ENCODE measurements at places on chromosomes 1 and 21.

GRCh38 chr1:180805316-180805715 is 107.4 kb upstream of the KIAA1614 start:
- no peak for DNase-seq

DNA sequence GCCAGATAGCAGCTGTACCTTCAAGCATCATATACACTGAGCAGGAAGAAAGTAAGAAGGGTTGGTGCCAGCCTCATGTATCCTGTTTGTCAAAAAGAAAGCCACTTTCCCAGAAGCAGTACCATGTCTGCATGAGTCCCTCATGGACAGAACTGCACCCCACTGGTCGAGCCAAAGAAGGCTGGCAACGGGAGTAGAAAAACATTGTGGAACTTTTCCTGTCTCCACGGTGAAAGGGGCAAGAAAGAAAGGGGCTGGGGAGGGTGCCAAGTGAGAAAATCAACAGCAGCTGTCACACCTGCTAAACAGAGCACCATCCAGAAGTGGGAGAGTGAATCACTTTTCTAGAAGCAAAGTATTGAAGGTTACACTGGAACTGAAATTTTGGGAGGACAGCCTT is 621.7 kb downstream of the LMO4 start:
- DNase-seq = no peak

GRCh38 chr1:170146720-170147263 is 1.0 kb downstream of the NTMT2 start:
- DNase-seq = no peak

GRCh38 chr1:53631622-53632310 is 107.2 kb downstream of the GLIS1 start:
- DNase-seq = no peak

DNA sequence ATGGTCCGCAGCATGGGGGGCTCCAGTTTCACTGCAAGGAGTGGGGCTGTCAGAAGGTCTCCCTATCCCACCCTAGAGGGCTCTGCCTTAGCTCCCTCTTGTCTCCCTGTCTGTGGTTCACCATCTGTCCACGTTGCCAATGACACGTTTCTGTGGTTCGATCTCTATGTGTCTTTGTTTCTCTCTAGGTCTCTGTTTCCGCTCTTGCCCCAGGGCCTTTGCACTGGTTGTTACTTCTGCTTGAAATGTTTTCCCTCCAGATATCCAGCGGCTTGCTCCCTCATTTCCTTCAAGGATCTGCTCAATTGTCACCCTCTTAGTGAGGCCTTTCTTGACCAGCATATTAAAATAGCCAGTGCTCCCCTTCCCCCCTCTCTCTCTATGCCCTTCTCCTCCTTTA is 8.5 kb upstream of the MRPS15 start:
- DNase-seq = no peak

- no peak for DNase-seq
These were observed 26.4 kb upstream of the CLIC6 start for GRCh38 chr21:34642211-34643075.

DNA sequence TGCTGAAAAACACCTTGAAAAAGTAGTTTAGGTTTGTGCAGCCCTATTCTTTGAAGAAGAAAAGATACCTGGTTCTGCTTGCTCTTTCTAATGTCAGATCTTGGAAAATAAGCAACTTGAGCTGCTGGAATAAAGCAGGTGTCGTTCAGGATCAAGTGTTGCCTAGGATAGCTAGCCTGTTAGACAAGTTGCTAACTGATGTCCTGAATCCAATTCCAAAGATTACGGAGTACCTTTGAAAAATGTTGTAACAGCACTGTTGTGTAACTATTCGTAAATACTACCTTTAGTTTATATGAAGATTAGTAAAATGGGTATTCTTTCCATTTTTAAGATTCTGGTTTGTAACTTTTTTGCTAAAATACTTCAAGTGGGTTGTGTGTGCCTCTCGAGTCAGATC is 151.5 kb downstream of the CLEC20A start:
- no peak for DNase-seq

- peak; percentile 6 for DNase-seq
These were observed 132.9 kb upstream of the WNT4 start for GRCh38 chr1:22275626-22276395.

DNA sequence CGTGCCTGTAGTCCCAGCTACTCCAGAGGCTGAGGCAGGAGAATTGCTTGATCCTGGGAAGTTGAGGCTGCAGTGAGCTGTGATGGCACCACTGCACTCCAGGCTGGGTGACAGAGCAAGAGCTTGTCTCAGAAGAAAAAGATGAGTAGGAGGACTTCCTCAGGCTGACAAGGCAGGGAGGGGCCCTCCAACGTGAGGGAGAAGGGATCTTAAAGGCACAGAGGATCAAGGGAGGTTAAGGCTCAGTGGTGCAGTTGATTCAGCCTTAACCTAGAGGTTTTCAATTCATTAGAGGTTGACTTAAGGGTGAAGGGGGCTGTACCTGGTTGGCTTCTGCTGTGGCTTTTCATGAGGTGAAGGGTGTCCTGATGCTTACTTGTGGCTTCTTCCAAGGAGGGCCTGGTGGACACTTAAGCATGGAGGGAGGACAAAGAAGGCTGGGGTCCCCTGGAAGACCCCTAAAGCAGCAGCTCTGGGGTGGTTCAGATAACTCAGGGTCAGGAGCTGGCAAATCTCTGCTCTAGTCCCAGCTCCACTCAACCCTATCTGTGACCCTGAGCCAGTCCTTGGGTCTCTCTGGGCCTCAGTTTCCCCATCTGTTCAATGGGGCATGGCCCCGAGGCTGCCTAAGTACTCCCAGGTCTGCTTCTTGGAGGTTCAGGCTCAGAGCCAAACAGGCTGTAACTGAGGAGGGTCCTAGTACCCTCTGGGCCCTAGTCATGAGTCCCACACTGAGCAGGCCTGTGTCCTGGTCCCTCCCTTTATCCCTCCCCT is 6.3 kb downstream of the EXTL1 start:
- DNase-seq = no peak

- DNase-seq = no peak
These were observed 62.8 kb downstream of the CNST start for GRCh38 chr1:246629030-246629429.

DNA sequence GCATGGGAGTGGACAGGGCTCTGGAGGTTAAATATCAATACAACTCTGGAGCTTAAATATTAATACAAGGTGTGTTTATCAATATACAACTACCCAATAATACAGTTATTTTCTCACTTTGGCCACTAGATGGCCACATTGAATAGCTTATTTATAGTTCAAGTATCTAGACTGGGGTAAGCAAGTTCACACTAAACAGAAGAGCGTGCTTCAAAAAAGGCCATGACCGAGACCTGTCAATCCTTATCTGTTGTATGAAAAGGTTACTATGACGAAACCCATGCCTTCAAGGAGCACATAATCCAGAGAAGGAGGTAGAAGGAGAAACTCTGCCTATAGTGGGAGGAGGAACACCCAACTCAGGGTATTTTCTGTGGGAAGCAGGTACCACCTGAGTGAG is 29.1 kb downstream of the CHML start:
- DNase-seq = peak; percentile 33

- DNase-seq = no peak
These were observed 111.1 kb downstream of the NAV1 start for GRCh38 chr1:201649761-201650622.

GRCh38 chr1:171220581-171221054 is 27.7 kb upstream of the FMO1 start:
- DNase-seq = no peak

- peak; percentile 35 for DNase-seq
These were observed 14.8 kb upstream of the NCMAP start for GRCh38 chr1:24540906-24541710.

- no peak for DNase-seq
These were observed 1.5 kb upstream of the CRABP2 start for GRCh38 chr1:156706657-156707416.

DNA sequence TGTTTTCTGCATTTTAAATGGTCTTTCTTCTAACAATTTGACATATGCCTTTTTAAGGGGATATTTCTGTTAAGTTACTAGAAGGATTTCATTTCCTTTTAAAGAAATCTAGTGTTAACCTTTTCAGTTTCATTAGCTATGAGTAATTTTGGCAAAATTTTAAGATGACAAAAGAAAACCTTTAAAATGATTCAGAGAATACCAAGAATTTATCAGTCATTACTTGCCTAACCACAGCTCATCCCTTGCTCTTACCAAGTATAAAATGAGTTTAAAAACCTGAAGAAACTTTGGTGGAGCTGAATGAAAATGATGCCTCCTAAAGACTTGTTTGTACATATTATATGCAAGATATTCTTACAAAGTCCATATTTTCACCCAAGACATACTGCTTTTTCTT is 101.7 kb downstream of the NEK7 start:
- DNase-seq = no peak

DNA sequence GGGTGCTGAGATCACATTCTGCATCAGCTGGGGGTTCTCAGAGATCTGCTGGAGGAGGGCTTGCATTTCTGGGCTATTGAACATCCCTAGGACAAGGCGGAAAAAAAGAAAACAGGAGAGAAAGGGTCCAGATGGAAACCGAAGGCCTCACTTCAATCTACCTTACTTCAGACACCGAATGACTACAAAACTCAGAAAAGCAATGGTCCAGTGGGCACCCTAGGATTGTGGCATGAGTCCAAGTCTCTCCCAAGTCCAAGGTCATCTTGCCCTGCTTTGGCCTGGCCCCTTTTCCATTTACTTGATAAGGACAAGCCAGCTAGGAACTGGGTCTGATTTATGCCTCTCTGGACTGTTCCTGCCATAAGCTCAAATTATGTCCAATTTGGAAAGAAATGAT is 10.8 kb downstream of the UBQLN4 start:
- no peak for DNase-seq

- peak; percentile 77 for DNase-seq
These were observed 838 bp downstream of the CCDC28B start for GRCh38 chr1:32201011-32201855.

DNA sequence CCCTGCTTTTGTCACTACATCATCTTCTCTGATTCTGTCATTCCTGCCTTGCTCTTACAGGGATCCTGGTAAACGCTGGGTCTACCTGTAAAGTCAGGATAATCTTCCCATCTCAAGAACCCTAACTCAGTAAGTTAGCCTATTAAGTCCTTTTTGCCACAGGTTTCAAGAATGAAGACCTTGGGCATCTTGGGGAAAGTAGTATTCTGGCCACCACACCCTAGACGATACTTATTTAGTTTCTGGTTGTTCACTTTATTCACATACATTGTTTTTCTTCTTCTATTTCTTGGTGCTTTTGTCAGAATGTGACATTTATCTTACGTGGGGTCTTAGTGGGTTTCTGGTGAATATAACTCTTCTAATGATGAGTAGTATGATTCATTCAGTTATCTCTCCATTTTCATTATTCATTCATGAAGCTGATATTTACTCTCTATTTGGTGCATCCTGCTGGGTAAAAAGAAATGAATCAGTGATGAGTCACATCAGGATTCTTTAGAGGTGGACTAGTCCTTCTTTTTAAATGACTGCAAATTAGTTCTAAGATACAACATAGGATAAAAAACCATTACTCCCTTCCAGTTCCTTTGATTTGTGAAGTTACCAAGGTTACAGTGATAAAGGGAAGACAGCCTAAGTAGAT is 514.4 kb upstream of the B3GALT2 start:
- no peak for DNase-seq

DNA sequence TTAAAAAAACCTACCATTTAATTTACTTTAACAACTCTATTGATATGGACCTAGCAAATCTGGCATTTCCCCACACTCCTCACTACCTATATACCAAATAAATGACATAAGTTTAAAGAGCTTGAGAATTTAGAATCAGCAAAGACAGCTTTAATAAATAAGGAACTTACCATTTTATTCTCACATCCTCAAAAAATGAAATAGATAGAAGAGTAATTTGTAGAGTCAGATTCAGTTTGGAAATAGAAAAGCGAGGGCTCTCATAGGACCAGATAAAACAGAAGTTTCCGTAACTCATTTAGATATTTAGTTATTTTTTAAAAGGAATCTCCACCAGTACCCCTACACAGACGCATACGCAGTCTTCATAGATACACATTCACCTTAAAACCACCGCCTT is 117.9 kb downstream of the RGS2 start:
- DNase-seq = no peak

GRCh38 chr1:235607284-235607683 is 42.3 kb downstream of the GNG4 start:
- DNase-seq = no peak

DNA sequence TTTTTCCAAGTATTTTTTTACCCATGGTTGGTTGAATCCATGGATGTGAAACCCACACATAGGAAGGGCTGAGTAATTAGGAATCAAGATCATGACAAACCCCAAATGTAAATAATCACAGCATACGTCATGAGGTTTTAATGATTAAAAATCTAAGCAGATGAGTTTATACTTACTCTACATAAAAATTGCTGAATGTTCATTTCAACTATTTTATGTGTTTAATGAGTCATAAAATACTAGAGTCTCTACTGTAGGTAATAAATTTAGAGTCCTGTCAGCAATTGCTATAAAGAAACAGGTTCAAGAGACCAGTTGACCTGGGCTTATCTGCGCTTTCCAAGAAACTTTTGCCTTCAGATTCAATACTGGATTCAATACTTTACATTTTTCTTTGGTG is 18.2 kb downstream of the CTH start:
- DNase-seq = no peak

GRCh38 chr1:47694011-47694890 is 256.4 kb downstream of the FOXD2 start:
- no peak for DNase-seq

DNA sequence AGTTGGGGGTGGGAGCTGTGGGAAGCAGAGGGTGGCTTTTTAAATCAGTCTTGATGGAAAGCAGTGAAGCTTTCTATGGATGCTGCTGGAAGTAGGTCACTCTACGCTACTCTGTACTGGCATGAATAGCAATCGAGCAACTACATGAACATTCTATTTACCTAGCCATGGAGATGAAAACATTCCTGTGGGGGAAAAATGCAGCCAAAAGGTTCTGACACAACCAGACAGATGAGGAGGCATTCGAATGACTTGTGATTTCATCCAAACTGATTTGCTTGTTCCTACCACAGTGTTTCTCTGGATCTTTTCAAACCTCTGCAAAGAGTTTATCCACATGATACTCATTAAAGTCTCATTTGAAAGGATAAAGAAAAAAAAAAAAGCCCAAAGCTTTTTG is 95.0 kb downstream of the ASTN1 start:
- DNase-seq = no peak

- no peak for DNase-seq
These were observed 24.9 kb downstream of the CSMD2 start for GRCh38 chr1:34140011-34140676.

GRCh38 chr1:3955196-3955772 is 55.2 kb upstream of the C1orf174 start:
- DNase-seq = no peak

GRCh38 chr1:9037476-9038337 is 11.5 kb upstream of the SLC2A7 start:
- no peak for DNase-seq

- DNase-seq = no peak
These were observed 2.2 kb downstream of the ELOA start for GRCh38 chr1:23745515-23745914.

DNA sequence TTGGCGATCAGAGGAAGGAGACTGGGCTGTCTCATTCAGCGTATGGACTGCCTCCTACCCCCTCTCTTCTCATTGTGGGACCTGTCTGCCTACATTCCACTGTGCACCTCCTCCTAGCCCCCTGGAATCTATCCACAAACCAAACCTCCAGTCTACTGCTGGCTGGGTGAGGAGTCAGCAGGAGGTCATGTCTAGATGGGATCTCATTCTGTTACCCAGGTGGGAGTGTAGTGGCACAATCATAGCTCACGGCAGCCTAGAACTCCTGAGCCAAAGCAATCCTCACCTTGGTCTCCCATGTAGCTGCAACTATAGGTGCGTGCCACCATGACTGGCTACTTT is 18.0 kb upstream of the TTC22 start:
- no peak for DNase-seq

- DNase-seq = no peak
These were observed 100.1 kb upstream of the JUN start for GRCh38 chr1:58883888-58884482.

GRCh38 chr1:32250893-32251716 is at the start of gene LCK:
LCK (plus strand) TSS chr1:32251265; CDS start chr1:32274330, 23,065 bp downstream.
- no peak for DNase-seq
